NCI-H1436 treated with DMSO at 0.1 percent for 48 hours (cell line): ENCODE measurements at places on chromosomes 2 and 18.

DNA sequence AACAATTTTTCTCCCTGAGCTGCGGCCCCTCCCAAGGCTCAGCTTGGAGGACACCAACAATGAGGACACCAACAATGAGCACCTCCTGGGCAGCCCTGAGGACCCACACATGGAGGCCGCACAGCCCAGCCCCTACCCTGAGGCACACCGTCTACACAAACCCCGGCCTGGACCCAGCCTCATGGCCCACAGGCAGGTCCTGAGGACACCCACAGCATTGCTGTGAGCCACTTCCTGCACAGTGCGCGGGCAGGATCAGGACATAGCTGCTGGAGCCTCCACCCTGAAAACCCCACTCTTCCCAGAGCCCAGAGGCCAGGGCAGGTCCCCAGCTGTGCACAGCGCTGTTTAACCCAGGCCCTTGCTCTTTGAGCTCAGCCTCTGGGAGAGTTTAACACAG, 194.3 kb downstream of the RTP5 start:
- no peak for DNase-seq

- DNase-seq: no peak
These were observed 34.2 kb upstream of the NCOA1 start for GRCh38 chr2:24456599-24457556.

DNA sequence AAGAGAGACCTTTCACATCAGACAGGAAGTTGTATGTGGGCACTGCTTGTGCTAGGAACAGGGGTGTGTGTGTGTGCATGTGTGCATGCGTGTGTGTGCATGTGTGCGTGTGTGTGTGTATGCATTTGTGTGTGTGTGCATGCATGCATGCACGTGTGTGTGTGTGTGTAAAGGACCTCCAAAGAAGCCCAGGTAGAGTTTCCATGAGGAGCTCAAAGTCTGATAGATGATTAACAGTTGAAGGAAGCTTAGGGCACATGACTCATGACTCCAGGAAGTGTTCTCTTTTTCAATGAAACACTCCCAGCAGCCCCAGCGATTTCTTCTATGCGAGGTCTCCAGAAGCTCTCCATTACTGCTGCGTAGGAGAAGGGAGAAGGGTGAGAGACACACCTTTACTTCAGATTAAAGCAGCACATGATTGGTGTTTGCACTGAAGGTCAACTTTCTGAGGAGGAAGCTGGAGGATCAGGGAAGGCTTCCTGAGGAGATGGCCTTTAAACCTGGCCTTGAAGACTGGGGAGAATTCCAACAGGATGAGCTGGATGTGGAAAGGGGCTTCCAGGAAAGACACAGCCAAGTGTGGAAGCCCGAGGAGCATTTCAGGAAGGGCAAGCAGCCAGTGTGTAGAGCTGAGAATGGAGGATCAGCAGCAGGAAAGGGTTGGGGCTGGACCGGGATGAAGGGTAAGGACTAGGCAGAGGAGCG, 77.7 kb downstream of the SMAD4 start:
- DNase-seq: no peak

- DNase-seq: no peak
These were observed 139.0 kb downstream of the TRIM43 start for GRCh38 chr2:95730813-95731212.

DNA sequence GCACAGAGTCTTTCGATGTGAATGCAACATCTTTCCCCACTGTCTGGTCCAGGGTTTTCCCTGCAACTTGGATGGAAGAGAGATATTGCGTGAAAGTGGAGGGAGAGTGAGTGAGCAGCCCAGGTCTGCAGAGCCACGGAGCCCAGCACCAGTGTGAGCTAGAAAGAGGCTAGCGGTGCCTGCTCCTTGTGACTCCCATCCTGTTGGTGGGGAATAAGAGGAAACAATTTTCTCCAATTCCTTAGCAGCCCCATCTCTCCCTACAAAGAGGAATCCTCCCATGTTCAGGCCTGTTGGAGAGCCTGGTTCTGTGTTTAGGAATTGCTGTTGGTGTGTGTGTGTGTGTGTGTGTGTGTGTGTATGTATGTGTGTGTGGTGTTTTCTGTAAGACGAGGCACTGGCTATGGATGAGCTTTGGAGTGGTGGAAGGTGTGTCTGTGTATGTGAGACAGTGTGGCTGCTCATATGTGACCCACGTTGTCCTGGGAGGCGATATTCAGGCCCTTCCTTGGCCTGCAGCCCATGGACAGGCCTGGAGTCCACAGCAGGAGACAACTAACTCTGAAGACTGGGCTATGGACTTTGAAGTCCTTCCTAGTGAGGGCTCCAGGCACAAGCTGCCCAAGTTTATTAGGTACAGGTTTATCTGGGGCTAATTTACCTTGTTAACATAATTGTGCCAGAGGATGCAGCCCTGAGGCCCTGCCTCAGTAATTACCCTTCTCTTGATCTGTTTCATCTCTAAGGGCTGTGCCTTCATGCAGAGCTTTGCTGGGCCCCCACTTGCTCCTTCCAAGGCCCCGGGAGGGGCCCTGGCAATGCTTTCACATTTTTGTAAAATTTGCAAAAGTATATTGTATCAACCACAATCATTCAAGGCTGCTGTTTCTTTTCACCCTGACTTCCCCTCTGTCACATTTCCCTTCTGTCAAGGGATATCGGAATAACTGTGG, 88.6 kb upstream of the HAAO start:
- DNase-seq: no peak

DNA sequence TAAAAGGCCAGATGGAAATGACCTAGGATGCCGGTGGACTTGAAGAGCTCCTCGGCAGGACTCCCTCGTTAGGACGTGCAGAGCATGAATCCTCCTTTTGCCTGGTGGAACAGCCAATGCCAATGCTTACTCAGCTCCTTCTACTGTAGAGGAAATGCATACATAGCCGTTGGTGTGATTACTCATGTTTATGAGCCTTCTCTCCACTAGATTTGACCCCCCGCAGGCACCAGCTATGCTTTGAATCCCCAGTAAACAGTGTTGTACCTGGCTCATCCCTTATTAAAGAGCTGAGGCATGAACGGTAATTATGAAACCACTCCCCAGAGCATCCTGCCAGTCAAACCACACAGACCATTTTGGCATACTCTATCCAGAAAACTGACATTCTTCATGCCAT, 172.8 kb downstream of the ANTXR1 start:
- no peak for DNase-seq

- DNase-seq: no peak
These were observed 336.5 kb downstream of the DCDC2C start for GRCh38 chr2:4039896-4040295.

- no peak for DNase-seq
These were observed 133.4 kb upstream of the REG3A start for GRCh38 chr2:79292958-79293315.

- DNase-seq: no peak
These were observed 119.2 kb upstream of the ACVR1C start for GRCh38 chr2:157747695-157748370.

- no peak for DNase-seq
These were observed 286.9 kb upstream of the NXPH2 start for GRCh38 chr2:139067072-139067471.

GRCh38 chr2:174328961-174329715, 5.6 kb upstream of the SP9 start:
- no peak for DNase-seq

DNA sequence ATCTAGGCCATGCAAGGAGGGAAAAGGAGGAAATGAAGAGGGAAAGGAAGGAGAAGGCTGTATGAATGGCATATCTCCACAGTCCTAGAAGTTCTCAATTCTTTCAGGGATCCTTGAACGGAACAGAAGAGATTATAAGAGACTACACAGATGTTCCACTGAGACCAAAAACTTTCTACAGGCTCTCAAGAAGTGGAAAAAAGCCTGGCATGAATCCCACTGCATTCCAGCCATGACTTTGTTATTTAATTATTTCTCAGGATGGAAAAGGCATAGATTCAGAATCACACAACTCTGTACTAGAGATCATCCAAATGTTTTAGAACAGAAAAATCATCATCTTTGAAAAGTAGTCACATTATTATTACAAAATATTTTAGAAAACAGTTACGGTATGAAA, 131.7 kb upstream of the CDH20 start:
- DNase-seq: no peak

DNA sequence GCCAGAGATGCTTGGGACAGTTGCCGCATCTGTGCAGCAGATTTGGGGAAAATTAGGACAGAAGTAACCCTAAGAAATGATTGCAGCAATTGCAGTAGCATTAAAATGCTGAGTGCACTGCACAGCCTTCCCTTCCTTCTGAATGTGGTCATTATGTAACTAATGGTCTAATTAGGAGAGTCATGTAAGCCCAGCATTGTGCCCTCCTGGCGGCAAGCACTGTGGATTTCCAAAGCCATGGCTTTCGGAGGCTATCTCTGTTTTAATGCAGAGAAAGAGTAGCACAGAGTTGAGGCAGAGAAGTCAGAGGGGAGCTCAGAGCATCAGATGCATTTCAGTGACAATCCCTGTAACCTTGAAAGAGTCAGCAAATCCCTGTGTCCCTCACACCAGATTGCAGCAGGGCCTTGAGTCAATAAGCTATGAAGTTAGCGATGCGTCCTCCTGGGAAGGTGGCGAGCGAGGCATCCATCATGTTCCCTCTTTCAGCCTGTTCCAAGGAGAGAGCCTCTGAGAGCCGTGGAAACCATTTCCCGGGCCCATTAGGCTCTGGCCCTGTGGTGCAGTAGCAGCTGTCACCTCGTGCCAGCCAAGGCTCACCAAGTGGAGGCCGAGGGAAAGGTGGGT, 307.2 kb downstream of the FBXO15 start:
- no peak for DNase-seq

GRCh38 chr2:162676515-162676914, 162.1 kb downstream of the KCNH7 start:
- no peak for DNase-seq

- no peak for DNase-seq
These were observed 17.2 kb upstream of the STPG4 start for GRCh38 chr2:47172156-47172921.

GRCh38 chr2:43748333-43748732, 25.5 kb upstream of the DYNC2LI1 start:
- DNase-seq: no peak

DNA sequence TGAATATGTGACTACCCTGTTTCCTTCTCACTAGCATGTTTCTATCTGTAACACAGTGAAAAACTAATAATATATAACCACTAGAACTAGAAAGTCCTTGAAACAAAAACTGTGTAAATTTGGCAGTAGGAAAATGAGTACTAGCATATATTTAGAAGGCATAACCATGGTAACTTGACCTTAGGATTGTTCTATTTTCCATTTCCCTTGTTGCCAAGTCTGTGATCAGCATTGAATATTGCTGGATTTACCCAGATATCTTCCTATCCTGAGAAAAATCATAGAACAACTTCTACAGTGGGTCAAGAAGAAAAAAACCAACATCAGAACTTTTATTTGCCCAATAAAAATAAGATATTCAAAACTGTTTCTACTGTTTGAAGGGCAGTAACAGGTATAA, 563.9 kb upstream of the NRXN1 start:
- DNase-seq: no peak

GRCh38 chr2:42864641-42865280, 72.4 kb upstream of the HAAO start:
- DNase-seq: no peak

DNA sequence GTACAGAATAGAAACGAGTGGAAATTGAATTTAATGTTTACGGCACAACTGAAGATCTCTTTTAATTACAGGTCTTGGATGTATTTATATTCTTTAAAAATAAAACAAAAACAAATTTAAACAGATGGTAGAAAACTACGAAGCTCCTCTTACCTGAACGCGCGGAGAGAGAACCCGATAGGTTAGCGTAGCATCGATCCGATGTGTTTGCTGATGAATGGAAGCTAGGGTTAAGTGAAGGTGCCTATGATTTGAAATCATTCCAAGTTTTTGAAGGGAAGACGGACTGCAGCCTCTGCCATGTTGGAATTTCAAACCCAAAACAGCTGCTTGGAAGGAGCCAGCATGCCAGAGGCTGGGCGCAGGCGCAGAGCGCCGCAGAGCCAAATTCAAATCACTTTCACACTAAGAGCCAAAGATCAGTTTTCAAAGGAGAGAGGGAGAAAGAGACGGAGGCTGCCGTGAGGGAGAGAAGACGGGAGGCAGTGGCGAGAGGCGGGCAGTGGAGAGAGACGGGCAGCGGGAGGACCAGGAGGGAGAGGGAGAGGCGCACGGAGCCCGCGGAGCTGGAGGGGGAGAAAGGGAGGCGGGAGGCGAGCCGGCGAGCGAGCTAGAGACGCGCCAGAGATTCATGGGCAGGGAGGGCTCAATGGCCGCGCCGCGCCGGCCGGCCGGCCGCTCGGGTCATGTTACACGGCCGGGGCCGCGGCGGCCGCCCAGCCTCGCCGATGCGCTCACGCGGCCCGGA, at the start of gene FIGN:
FIGN (minus strand) TSS at position 324 of the 748 bp plus-strand sequence. CDS start 1,081 bp downstream, outside the sequence.
- DNase-seq: no peak

GRCh38 chr2:99066075-99066958, 75.2 kb upstream of the C2orf15 start:
- DNase-seq: peak; percentile 76

- no peak for DNase-seq
These were observed 13.2 kb downstream of the ADRA2B start for GRCh38 chr2:96103187-96103601.

DNA sequence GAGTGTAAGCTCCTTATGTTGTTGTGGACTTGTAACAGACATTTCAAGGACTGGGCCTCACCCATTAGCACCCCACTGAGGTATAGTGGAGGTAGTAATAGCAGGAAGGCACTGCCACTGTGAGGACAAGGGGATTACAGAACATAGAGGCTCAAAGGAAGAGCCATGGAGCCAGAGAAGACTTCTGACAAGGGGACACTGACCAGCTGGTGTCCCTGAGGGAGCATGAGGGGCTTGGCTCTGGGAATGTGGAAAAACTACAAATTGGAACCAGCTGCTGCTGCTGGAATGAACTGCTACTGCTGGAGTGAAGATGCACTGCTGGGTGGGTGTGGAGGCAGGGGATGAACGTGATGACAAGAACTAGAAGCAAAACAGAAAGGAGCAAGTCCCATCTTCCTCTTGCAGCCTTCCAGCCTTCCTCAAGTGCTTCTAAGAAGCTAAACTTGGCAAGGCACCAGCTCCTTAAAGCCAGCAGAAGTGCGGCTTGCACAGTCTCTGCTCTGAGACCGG, 167.3 kb upstream of the NOSTRIN start:
- DNase-seq: no peak

DNA sequence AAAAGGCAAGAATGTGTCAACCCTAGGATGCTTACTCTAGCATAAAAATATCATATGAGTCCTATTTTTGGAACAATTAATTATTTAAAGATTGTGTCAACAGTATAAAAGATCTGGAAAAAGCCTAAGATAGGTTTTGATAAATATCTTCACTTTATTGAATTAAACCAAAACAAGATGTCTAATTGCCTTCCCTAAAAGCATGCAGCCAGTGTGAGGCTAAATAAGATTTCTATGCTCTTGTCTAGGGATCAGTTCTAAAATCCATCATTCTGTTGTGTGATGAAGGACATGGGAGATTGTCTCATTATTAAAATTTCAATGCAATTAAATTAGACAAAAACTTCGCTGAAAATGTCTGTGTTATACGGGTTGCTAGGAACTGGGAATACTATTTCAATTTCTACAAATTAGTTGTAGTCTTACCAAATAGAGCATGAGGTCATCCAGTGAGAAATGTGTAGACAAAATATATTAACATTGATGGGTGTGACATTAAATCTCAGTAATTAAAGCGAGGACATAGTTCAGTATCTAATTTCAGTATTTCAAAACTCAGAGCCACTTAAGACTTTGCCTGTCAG, 535.6 kb upstream of the FSIP2 start:
- no peak for DNase-seq
